Mesangial cell (primary cell): ENCODE measurements at places on chromosomes 1 and 21. TPM values are rescaled to one million over a fixed set of nuclear protein-coding genes. Genes with fewer than 3 reads are reported as not detected.

Gene OR2L5
- not detected in 2 replicates for total RNA-seq

Gene TMEM54
- total RNA-seq: 109 and 130 TPM in 2 replicates

Gene CSF3R
- total RNA-seq: not detected in 2 replicates

Gene HSPG2
- 146 and 507 TPM in 2 replicates for total RNA-seq

Gene OR2T11
- not detected in 2 replicates for total RNA-seq

Gene ACTN2
- under 0.01 TPM in 2 replicates for total RNA-seq

Gene IRF6
- 3.1 and 11.8 TPM in 2 replicates for total RNA-seq
